Hippocampal formation (tissue), 2 donors: ENCODE measurements at places on chromosomes 7 and 10.

DNA sequence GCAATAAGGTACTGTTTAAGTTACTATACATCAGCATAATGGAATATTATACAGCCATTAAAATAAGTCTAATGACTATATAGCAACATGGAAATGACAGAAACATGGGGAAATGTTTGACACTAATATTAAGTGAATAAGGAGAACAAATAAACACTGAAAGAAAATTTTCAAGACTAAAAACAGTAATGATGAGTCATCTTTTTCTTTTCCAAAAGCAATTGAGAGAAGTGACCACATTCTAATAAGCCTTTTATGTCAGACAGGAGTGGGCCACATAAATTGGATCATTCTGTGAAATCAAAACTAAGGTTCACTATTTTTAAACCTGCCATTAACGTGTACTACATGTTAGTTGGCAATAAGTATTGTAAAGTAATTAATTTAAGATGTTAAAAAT is 187.5 kb downstream of the AHR start:
- DNase-seq = no peak

- no peak for DNase-seq
Observed at GRCh38 chr10:13693783-13694700, 107.3 kb downstream of the PRPF18 start.

DNA sequence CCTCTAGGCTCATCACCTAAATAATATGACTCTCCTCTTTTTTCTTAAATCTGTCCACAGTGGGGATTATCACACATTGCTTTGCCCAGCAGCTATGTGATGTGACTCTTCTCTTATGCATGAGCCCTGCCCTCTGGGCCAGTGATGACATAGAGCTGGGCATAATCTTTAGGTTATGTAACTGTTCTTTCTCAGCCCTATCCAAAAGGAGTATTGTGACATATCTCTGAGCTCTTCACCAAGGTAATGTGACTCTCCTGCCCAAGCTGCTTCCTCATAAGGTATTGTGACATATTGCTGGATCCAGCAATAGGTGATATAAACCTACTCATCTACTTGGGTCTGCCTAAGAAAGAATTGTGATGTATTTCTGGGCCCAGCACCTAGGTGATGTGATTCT is 37.7 kb upstream of the ZNF107 start:
- DNase-seq = no peak

- no peak for DNase-seq
Observed at GRCh38 chr10:6236349-6237198, 33.8 kb downstream of the PFKFB3 start.

GRCh38 chr10:67843284-67843683 is 5.3 kb upstream of the DNAJC12 start:
- no peak for DNase-seq

DNA sequence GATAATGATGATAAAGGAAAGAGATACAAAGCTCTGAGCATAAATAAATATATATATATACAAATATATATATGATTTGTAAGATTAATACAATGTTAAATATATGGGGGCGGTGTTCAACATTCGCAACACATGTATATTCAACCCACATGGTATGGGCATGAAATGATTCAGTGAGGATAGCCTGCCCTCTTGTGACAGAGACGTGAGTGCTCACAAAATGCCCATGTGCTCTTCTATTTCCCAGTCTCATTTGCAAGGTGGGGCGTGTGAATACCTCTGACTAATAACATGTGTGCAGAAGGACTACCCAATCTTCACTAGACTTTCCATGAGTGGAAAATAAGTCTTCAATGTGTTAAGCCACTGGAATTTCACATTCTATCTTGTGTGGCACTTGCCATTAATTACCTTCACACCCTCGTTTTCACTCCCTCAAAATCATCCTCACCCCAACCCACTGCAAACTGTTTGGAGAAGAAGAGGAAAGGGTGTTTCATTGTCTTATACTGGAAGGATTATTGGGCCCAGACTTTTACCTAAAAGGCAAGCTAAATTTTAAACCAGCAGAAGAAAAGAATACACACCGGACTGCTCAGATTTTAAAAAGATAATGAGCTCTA is 26.9 kb downstream of the ASAH2 start:
- DNase-seq = peak; percentile 8

GRCh38 chr10:123583639-123584418 is 82.3 kb upstream of the GPR26 start:
- DNase-seq = peak; percentile 58

GRCh38 chr7:33243319-33243881 is 114.0 kb downstream of the BBS9 start:
- peak; percentile 64 for DNase-seq

- DNase-seq = no peak
Observed at GRCh38 chr7:38820571-38820970, 88.4 kb downstream of the VPS41 start.

GRCh38 chr7:90455163-90456030 is 14.0 kb upstream of the PTTG1IP2 start:
- peak; percentile 49 for DNase-seq

DNA sequence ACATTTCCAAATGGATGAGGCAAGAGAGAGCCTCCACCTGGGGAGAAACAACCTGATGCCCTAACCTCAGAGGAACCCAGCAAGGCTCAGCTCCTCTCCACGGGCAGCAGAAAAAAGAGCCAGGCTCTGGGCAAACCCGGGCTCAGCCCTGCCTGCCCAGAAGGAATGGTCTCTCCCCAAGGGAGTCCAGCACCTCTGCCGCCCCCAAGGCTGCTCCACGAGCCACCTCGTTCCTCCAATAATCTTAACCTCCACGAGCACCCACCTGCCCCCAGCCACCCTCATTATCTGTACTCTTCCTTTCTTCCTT is 154.2 kb downstream of the GRID1 start:
- DNase-seq = no peak

- peak; percentile 1 for DNase-seq
Observed at GRCh38 chr7:68425377-68425776, 1172.9 kb upstream of the AUTS2 start.

DNA sequence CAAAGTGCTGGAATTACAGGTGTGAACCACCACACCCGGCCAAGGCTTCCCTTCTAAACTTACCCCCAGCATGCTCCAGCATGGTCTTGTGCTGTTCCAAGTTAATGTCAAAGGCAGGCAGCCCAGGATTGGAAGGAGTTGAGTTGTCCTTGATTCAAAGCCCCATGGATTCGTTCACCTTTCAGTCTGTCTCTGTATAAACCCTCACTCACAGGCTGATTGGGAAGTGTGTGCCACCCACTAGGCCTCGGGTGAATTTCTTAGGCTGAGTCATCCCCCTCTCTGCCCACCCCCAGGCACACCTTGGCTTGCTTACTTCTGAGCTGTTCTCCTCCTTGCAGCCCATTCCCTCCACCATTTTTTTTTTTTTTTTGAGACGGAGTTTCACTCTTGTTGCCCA is 13.3 kb upstream of the PRDX3 start:
- DNase-seq = no peak

- peak; percentile 39 for DNase-seq
Observed at GRCh38 chr7:140625908-140626868, 14.4 kb downstream of the DENND2A start.

DNA sequence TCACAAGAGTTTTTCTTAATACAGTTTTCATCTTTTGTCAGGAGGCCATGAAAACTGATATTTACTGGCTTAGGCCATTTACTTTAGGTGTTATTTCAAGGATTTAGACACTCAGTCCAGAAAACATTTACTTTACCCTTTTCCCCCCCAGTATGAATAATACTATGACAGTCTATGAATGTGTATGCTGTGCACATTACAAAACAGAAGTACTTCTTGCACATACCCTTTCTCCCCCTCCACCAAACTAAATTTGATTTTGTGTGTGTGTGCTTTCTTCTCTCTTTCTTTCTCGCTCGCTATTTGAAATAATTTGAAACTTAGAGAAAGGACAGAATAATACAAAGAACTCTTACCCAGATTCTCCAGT is 41.3 kb downstream of the RBM33 start:
- DNase-seq = no peak

DNA sequence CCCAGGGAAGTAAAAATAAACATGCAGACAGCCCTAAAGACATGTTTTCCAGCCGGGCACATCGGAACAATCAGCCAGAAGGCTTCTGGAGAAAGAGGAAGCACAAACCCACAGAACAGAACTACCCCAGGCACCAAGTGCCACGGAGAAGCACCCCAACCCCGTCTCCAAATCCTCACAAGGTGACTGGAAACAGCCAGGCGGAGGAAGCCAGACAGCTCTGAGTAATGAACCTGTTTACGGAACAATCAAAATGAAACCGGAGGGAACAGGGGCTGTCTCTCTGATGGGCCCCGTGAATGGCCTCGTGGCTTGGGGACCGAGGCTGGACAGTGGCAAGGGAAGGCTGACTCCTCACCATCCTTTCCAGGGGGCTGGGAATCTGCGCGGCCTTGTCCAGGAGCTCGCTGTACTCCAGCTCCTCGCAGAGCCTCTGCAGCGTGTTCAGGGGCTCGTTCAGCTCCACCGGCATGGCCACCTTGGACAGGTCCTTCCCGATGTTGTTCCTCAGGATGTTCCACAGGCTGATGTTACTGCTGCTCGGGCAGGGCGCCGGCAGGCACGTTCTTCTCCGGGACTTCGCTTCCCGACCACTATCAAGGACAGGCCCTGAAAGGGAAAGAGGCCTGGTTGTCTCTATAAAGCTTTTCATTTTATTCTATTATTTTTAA is 77.0 kb upstream of the GSDME start:
- DNase-seq = peak; percentile 18

- no peak for DNase-seq
Observed at GRCh38 chr10:70655316-70655715, 17.0 kb upstream of the ADAMTS14 start.

DNA sequence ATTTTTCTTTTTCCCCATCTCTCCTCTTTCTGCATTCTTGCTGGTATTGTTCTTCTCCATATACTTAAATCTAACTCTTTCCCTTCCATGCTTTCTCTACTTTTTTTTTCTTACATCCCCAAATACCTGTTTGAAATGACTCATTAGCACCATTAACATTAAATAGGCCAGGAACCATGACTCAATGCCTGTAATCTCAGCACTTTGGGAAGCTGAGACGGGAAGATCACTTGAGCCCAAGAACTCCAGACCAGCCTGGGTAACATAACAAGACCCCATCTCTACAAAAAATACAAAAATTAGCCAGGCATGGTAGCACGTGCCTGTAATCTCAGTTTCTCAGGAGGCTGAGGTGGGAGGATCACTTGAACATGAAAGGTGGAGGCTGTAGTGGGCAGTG is 1026.8 kb downstream of the GATA3 start:
- no peak for DNase-seq

GRCh38 chr10:59880971-59881510 is 25.3 kb downstream of the CCDC6 start:
- no peak for DNase-seq

- DNase-seq = no peak
Observed at GRCh38 chr7:45646996-45647825, 73.0 kb downstream of the ADCY1 start.

DNA sequence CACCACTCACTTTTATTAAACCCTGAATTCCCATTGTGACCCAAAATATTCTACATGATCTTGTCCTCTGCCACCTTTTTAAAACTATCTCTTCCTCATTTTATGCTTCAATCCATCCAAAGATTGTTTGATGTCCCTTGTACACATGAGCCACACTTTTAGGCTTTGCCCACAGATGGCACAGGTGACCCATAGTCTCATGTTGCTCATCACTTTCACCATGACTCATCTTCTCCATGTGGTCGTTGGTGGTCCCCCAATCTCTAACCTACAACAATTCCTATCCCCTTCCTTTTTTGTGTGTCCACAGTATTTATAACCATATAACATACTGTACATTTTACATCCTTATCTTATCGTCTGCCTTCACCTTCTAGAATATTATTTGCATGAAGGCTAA is 271.5 kb upstream of the ZWINT start:
- no peak for DNase-seq

- no peak for DNase-seq
Observed at GRCh38 chr10:102557569-102557968, 53.8 kb downstream of the SUFU start.

- no peak for DNase-seq
Observed at GRCh38 chr10:72740528-72740927, 48.6 kb downstream of the MCU start.

DNA sequence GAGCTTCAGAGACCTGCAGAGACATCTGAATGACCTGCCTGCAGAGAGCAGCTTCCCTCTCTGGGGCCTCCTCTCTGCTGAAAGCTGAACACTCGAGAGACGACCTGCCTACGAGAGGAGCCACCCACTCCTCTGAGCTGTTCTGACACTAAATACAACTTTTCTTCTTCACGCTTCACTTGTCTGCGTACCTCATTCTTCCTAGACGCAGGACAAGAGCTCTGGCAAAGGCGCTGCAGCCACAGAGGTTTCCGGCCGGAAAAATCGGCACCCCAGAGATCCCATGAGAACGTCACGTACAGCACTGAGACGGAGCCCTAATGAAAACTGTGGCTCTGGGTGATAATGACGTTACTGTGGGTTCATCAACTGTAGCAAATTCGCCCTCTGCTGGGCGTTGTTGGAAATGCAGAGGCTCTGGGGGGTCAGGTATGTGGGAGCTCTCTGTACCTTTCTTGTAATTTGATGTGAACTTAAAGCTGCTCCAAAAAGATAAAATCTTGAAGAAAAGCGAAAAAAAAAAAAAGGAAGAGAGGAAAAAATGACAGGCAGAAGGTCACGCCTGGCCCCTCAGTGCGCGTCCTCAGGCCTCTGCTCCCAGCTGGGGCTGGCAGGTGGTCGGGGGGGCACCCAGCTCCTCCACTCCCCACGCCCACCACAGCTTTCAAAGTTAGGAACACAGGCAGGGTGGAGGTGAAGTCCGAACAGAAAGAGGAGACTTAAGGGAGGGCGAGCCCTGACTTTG is 120.7 kb downstream of the DYNC2I1 start:
- DNase-seq = peak; percentile 37

GRCh38 chr7:26198133-26198780 is 2.3 kb downstream of the HNRNPA2B1 start:
- no peak for DNase-seq

DNA sequence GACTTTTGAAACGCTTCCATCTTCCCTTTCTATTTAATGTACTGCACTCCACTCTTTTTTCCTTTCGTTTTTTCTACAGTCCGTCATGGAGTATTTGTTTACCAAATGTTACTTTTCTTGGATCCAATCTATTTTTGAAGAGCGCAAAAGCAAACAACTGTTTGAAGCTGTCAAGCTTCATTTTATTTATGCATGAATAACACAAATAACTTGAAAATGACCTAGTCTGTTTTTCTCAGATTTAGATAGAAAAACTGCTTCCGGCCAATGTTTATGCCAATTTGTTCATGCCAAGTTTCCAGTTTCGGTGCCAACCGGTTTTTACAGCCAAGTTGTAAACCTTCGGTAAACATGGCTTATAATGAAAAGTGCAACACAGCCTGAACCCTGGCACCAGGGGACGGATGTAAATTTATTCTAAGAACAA is 150.9 kb upstream of the KLF6 start:
- DNase-seq = no peak

- DNase-seq = no peak
Observed at GRCh38 chr7:70587739-70588138, 544.2 kb upstream of the GALNT17 start.

DNA sequence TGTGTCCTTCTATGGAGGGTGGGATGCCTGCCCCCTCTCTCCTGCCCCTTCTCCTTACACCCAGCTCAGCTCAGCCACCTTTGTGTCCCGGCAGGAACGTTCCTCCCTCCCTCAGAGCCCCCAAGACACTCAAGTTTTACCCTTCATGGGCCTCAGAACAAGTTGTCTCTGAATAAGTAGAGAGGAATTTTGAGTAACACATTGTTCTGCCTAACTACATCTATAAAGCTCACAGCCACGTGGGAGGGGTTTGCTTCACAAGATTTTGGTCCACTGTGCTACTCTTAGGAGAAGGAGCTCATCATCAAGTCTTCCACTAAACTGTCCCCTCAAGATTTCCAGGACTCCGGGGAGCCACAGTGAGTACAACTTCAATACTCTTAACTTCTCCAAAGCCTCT is 51.6 kb upstream of the ZNF32 start:
- no peak for DNase-seq

- DNase-seq = no peak
Observed at GRCh38 chr10:128103229-128103714, 23.0 kb downstream of the MKI67 start.
